ENCODE measurements at places on chromosomes 5 and 9.

- no peak for DNase-seq
Measured at GRCh38 chr9:34688329-34689115, 2.6 kb downstream of the CCL19 start.

DNA sequence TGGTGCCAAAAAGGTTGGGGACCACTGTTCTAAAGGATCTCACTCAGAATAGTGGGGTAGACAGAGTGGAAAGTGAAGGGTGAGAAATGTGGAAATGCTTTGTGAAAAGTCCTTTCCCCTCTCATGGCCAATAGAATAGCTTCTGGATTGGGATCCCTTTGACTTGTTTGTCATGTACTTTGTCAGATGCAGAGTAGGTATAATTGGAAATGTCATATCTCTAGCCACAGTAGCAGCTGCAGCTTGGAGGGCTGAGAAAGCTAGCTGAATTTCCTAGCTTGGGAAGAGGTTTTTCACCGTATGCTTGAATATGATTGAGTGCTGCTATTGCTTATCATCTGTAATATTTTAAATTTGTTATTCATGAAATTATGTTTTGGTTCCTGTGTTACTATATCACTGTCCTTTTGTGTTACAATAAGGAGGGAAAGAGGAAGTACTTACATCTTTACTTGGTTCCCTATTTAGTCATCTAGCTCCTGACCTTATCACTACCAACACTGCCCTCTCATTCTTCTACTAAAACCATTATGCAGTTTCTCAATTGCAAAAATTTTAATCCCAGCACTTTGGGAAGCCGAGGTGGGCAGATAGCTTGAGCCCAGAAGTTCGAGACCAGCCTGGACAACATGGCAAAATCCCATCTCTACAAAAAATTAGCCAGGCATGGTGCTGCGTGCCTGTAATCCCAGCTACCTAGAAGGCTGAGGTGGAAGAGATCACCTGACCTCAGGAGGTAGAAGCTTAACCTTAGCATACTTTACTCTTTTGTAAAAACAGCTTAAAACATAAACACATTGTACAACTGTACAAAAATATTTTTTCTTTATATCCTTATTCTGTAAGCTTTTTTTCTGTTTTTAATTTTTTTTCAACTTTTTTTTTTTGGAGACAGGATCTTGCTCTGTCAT lies 12.4 kb downstream of the SLC30A5 start:
- DNase-seq: no peak

DNA sequence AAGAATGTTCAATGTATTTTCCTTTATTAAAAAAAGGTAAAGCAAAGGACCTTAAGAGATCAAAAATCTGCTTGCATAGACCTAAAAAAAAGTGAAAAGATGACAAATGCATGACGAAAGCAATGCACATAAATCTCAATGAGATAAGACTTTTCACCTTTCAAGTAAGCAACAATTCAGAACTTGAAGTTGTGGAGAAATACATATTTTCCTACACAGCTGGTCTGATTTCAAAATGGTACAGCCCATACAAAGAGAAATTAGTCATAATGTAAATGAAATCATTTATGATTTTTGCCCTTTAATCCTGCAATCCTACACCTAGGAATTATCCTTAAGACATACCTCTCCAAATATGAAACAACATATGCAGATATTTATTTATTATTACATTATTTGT lies 568.0 kb downstream of the ANXA1 start:
- no peak for DNase-seq

- no peak for DNase-seq
Measured at GRCh38 chr5:40575411-40575810, 104.3 kb upstream of the PTGER4 start.

- no peak for DNase-seq
Measured at GRCh38 chr5:172114875-172115422, 73.1 kb downstream of the STK10 start.

DNA sequence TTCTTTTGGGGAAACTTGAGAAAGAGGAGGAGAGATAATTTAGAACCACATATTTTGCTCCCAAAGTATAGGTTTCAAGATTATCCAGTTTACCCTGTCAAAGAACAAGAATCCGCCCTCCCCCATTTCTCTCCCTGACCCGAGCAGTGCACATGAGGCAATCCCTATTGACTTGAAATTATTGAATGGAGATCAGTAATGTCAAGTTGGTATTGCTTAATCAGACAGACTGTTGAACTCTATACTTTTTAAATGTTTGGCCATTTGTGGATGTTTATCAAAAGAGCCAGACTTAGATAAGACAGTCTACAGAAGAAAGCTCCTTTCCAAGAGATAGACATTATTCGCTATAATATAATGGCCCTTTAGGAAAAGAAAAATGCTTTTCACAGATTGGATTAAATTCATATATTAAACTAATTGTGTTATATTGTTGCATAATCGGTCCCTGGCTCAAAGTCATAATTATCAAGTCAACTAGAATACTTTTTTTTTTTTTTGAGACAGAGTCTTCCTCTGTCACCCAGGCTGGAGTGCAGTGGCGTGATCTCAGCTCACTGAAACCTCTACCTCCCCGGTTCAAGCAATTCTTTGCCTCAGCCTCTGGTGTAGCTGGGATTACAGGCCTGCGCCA lies 5.3 kb downstream of the SLC25A25 start:
- DNase-seq: no peak

DNA sequence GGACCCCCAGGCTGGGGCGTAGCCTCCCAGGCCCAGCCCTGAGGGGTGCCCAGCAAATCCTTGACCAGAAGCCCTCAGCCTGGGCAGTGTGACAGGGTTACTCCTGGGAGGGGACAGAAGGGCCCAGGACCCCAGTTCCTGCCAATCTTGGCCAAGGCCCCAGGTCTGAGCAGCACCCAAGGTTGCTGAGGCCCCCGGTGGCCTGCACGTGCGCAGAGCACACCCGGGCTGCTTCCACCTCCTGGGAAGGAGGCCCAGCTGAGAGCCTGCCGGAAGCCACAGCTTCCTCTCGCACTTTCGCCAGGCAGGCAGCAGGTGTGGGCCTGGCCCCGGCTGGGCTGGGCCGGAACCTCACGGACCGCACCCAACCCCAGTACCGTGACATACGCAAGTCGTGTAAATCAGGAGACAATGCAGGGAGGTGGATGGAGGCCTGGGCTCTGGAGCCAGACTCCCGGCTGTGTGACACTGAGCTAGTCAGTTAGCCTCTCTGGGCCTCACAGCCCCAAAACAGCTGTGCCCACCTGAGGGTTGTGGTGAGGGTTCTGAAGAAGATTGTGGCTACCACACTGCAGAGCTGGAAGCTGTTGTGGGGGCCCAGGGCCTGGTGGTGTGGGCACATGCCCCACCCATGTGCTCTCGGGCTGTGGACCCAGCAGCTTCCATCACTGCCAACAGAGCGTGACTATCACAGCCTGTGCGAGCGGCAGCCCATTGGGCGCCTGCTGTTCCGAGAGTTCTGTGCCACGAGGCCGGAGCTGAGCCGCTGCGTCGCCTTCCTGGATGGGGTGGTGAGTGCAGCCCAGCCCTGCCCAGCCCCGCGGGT lies 5.1 kb downstream of the GRK6 start:
- DNase-seq: no peak

DNA sequence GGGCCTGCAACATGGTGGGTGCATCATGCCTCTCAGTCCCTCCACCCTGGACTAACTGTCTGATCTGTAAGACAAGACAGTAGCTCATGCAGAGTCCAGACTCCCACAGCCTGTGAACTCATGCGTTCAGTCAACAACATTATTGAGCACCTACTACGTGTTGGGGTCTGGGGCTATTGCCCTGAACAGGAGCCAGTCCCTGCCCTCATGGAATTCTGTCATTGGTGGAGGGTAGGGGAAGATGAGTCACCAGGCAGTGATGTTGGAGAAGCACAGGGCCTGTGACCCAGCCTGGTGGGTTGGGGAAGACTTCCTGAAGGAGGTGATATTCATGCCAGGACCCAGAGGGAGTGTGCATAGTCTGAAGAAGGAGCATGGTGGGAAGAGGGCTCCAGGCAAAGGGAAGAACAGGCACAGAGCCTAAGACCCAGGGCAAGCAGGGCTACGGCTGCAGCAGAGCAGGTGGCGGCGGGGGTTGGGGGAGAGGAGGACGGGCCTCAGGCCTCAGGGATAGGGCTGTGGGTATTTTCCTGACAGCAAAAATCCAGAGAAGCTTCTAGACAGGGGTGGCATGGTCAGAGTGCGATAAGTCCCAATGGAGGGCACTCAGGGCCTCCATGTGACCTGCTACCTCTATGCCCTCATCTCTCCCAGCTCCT lies 26.7 kb upstream of the PSD2 start:
- DNase-seq: no peak

DNA sequence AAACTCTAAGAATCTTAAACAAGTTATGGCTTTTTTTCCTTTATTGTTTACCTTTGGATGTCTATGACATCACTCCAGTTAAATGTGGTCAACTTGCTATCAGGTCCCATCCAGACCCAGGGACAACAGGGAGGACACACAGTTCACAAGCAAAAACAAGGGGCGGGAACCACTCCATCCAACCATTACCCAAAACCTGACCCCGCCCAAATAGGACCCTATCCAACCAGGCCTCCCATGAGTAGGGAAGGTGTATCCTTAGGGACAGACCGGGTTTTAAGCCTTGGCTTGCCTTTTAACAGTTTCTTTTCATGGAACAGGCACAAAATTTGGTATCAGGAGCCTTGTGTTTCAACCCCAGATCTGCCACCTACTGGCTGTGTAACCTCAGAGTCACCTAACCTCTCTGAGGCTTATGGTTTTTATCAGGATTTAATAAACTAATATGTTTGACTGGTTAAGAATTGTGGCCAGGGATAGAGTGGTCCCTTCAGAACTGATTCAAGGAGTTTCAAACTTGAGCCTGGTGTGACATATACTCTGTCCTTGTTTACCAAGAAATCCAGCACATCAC lies 127.7 kb upstream of the RAD23B start:
- DNase-seq: no peak

- no peak for DNase-seq
Measured at GRCh38 chr5:532521-533242, 8.4 kb upstream of the SLC9A3 start.

DNA sequence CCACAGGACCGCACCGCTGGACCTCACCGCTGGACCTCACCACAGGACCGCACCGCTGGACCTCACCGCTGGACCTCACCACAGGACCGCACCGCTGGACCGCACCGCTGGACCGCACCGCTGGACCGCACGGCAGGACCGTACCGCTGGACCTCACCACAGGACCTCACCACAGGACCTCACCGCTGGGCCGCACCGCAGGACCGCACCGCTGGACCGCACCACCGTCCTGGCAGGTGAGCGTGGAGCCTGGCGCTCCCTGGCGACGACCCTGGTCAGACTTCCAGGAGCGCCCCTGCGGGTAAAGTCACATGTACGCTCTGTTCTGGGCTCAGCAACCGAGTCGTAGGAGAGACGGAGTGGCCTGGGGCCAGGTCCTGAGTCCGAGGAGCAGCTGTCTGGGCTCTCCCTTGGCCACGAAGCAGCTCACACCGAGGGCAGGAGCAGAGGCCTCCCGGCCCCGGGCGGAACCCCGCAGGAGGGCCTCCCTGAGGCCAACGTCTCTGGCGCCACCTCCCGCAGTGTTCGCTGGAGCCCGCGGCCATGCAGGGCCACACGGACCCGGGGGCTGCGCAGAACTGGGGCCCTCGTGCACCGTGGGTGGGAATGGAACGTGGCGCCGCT lies 30.5 kb downstream of the MRPL36 start:
- DNase-seq: no peak

DNA sequence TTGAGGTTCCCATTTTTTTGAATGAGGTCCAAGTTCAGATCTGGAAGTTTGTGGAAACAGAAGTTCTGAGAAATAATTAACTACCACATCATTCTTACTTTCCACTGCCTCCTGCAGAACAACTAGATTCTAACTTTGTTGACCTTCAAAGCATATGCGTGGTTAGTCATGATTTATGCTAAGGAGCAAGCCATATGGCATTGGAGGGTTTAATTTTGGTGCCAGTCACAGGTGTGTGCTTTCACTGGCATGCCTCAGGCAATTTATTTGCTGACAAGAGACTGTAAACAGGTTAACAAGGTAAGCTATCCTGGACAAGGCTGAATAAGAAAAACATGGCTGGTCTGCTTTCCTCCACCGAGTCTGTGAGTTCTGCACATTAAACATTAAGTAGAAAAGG lies 31.5 kb downstream of the HMHB1 start:
- DNase-seq: no peak

GRCh38 chr5:59125011-59125961 lies 542.4 kb downstream of the RAB3C start:
- DNase-seq: no peak

DNA sequence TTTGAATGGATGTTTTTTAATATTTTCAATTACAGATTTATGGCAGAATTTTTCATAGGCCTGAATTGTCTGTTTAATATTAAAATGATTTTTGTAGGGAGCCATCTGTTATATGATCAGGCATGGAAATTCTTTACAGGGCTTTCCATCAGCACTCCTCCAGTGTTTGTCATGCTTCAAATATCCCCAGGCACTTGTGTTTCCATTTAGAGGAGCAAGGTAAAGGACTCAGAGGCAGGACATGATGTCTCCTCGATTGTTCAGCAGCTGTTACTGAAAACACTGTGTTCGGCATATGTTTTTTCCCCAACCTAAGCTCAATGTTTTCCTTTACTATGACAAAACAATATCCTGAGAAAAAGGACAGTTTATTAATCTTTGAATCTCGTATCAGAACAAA lies 172.3 kb upstream of the RFX3 start:
- no peak for DNase-seq

DNA sequence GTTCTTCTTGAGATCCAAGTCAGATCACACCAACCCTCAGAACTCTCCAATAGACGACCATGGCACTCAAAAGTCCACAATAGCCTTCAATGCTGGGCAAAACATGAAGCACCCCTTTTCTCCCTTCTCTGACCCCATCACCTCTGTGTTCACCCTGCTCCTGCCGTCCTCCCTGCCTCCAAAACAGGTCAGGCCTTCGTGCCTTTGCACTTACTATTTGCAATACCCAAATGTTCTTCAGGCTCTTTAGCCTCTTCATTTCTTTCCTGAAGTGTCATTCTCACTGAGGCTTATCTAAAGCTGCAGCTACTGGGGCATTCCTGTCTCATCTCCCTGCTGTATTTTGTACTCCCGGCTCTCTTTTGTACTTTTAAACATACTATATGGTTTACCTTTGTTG lies 2.0 kb upstream of the ROPN1L start:
- DNase-seq: no peak

DNA sequence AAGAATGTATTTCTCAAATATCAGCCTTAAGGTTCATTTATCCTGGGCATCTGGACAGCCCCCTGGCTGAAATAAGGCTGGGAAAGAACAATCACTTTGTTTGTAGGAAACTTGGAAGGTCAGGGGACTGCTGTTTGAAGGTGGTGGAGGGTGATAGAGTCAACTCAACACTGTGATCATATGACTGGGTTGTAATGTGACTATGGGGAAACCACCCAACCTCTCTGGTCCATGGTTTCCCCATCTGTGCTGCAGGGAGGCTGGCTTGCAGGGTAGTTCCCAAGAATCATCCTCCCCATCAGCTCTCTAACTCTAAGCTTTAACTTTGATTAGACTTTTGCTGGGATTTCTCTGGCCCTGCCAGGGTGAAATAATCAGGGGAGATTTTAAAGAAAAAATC lies 10.0 kb downstream of the INSYN2B start:
- no peak for DNase-seq

GRCh38 chr5:4572311-4573100 lies 567.6 kb upstream of the ADAMTS16 start:
- no peak for DNase-seq

GRCh38 chr9:87605676-87606075 lies 108.0 kb downstream of the DAPK1 start:
- DNase-seq: no peak

GRCh38 chr9:89080193-89080592 lies 88.9 kb downstream of the S1PR3 start:
- DNase-seq: no peak

- no peak for DNase-seq
Measured at GRCh38 chr5:126878085-126878484, 101.1 kb downstream of the LMNB1 start.

All from HT-29 (cell line).